ENCODE measurements at places on chromosomes 2 and 18.
A peak's percentile ranks its signal among the peaks of the same experiment; 100 is the strongest.

GRCh38 chr18:63315876-63316275, 3.7 kb downstream of the BCL2 start:
- no peak for DNase-seq

GRCh38 chr2:229810786-229811185, 96.4 kb upstream of the DNER start:
- no peak for DNase-seq

DNA sequence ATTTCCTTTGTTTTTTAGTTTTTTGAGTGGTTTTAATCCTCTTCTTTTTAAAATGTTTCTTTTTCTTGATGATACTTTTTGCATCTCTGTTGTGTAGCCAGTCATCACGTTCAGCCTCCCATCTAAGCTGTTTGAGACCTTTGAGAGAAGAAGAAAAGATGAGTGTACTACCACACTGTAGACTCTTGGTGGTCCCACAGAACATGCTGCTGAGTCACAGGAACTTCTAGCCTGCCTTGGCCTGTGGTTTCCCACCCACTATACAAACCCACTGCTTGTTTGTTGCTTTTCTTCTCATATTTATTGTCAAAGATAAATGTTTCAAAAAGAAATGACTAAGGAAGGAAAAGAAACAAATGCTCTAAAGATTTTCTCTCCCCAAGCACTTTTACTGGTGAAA, 5.5 kb downstream of the CEBPZOS start:
- DNase-seq, result no peak

GRCh38 chr2:63872571-63873328, 31.1 kb downstream of the UGP2 start:
- DNase-seq, result no peak

- peak; percentile 43 for DNase-seq
Observed at GRCh38 chr2:12456293-12457106, 260.2 kb upstream of the TRIB2 start.

GRCh38 chr18:78788161-78788560, 191.5 kb upstream of the SALL3 start:
- DNase-seq, result no peak

DNA sequence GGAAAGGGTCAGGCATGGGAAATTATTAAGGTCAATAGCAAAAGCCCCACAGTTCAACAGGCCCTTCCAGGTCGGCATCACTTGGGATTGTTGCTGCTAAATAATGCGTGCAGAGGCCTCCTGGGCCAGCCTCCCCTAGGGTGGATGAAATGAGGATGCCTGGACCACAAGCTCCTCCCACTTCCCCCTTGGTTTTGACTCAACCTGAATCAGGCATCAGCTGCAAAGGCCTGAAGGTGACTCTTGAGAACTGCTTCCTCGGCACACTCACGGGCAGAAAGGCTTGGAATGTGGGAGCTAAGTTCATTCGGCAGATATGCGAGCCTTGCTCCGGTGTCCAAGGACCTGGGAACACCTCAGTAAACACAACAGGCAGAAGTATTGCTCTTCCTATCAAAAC, 69.3 kb downstream of the MBP start:
- peak; percentile 68 for DNase-seq

GRCh38 chr2:107428781-107429180, 397.9 kb upstream of the RGPD4 start:
- no peak for DNase-seq

GRCh38 chr18:26792661-26793060, 72.8 kb downstream of the AQP4 start:
- no peak for DNase-seq
